ENCODE measurements at places on chromosomes 13 and 19. TPM values are rescaled to one million over a fixed set of nuclear protein-coding genes. Genes with fewer than 3 reads are reported as not detected.

DNA sequence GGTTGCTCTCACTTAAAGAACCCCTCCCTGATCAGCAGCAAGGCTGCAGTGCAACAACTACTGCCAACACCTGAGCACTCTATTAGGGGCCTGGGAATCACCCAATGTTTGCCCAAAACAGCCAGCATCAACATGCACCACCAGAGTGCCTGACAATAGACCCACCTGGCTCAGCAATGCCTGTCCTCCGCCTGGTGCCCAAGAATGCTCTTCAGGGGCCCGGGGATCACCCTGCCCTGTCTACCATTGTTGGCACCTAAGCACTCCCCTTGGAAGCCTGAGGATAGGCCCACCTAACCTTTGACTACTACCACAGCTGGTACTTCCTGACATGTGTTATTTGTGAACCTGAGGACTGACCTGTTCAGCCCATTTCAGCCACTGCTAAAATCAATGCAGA lies 1363.1 kb upstream of the PRR20A start:
- no peaks in the 10 kb centered on the region for H3K36me3 ChIP-seq
- H3K27me3 ChIP-seq: no peaks in the 10 kb centered on the region
- no peak overlapping the region for H3K27ac ChIP-seq
- no peak overlapping the region for H3K4me3 ChIP-seq
- DNase-seq: no peak
- H3K4me1 ChIP-seq: no peaks in the 10 kb centered on the region

- H3K27ac ChIP-seq: no peak overlapping the region
- no peaks in the 10 kb centered on the region for H3K4me1 ChIP-seq
- no peak overlapping the region for H3K4me3 ChIP-seq
Observed at GRCh38 chr13:18951412-18951811, 230.2 kb downstream of the TUBA3C start.

The IL12RB1 gene
- under 0.01 TPM for total RNA-seq

The VAV1 gene
- total RNA-seq: not detected

The SULT2A1 gene
- not detected for total RNA-seq

The PRRG2 gene
- 0.17 TPM for total RNA-seq

The CHAF1A gene
- total RNA-seq: 5.9 TPM

The LRRC63 gene
- total RNA-seq: under 0.01 TPM

DNA sequence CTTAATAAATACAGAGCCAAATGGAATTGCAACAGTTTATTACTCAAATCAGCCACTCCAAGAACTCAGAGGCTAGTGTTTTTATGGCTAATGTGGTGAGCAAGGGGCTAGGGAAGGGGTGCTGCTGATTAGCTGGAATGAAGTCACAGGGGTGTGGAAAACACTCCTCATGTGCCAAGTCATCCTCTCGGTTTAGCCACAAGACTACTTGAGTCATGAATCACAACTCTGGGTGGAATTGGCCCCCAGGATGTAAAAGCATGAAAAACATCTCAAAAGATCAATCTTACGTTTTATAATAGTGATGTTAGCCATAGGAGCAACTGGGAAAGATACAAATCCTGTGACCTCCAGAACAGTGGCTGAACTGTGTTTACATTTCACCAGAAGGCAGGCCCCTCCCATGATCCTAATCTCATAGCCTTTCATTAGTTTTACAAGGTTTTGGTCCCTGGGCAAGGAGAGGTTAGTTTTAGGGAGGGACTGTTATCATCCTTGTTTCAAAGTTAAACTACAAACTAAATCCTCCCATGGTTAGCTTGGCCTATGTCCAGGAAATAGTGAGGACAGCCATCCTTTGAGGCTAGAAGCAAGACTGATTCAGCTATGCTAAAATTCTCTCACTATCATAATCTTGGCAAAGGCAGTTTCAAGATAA lies 2020.1 kb upstream of the PCDH20 start:
- no peak overlapping the region for H3K4me3 ChIP-seq
- H3K27ac ChIP-seq: no peak overlapping the region
- peak; percentile 100 for DNase-seq
- H3K36me3 ChIP-seq: no peaks in the 10 kb centered on the region
- no peaks in the 10 kb centered on the region for H3K27me3 ChIP-seq
- no peaks in the 10 kb centered on the region for H3K4me1 ChIP-seq

The SWSAP1 gene
- 0.50 TPM for total RNA-seq

The ZNF563 gene
- total RNA-seq: 5.3 TPM

The DAND5 gene
- not detected for total RNA-seq

The ALG5 gene
- 30.3 TPM for total RNA-seq

The GIPC3 gene
- under 0.01 TPM for total RNA-seq
